ENCODE measurements at places on chromosomes 1 and 21. TPM values are rescaled to one million over a fixed set of nuclear protein-coding genes. Genes with fewer than 3 reads are reported as not detected.

DNA sequence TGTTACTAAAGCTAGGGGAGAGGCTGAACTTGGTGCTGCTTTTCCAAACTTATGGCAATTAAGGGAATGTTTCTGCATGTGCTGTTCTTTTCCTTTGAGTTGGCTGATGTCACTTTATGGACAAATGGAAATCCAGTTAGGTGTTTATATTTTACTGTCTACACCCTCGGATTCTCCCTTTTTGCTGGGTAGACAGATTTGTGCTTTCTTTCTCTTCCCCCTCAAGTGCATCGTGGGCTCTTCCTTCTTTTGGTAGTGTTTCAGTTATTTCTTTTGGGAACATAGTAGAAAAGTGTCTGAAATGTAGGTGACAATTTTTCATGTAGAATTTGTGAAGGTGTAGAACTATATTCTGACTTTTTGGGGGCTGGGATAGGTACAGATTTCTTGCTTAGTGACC, 22.9 kb downstream of the SYT14 start:
- H3K36me3 ChIP-seq, result no peaks in the 10 kb centered on the region
- no peaks in the 10 kb centered on the region for H3K4me1 ChIP-seq
- no peak overlapping the region for H3K4me3 ChIP-seq
- H3K27me3 ChIP-seq, result no peaks in the 10 kb centered on the region
- DNase-seq, result no peak
- H3K27ac ChIP-seq, result no peak overlapping the region

- no peaks in the 10 kb centered on the region for H3K36me3 ChIP-seq
- DNase-seq, result peak; percentile 65
- H3K27ac ChIP-seq, result peak overlapping the region; percentile 50
- H3K4me1 ChIP-seq, result peaks cover 26% of the 10 kb centered on the region
- H3K4me3 ChIP-seq, result no peak overlapping the region
Measured at GRCh38 chr21:27268290-27268689, 301.4 kb upstream of the ADAMTS5 start.

GRCh38 chr1:38840281-38840680, 19.3 kb downstream of the RRAGC start:
- H3K27ac ChIP-seq, result no peak overlapping the region
- H3K4me3 ChIP-seq, result no peak overlapping the region

The C1orf167 gene
- total RNA-seq, result not detected

The ERICH3 gene
- not detected for total RNA-seq

The CD1B gene
- total RNA-seq, result not detected

The AADACL3 gene
- total RNA-seq, result not detected

All from GM23248 (cell line).